Stimulated activated CD4-positive, alpha-beta T cell treated with anti-CD3 and anti-CD28 coated beads, Interleukin-4, amount 100 ng/mL, for 1 hour (primary cell): ENCODE measurements at places on chromosomes 2 and 18.

GRCh38 chr2:233486357-233486756, 80.2 kb downstream of the USP40 start:
- DNase-seq, result no peak

GRCh38 chr2:121790276-121790956, 35.0 kb downstream of the TSN start:
- DNase-seq, result no peak

DNA sequence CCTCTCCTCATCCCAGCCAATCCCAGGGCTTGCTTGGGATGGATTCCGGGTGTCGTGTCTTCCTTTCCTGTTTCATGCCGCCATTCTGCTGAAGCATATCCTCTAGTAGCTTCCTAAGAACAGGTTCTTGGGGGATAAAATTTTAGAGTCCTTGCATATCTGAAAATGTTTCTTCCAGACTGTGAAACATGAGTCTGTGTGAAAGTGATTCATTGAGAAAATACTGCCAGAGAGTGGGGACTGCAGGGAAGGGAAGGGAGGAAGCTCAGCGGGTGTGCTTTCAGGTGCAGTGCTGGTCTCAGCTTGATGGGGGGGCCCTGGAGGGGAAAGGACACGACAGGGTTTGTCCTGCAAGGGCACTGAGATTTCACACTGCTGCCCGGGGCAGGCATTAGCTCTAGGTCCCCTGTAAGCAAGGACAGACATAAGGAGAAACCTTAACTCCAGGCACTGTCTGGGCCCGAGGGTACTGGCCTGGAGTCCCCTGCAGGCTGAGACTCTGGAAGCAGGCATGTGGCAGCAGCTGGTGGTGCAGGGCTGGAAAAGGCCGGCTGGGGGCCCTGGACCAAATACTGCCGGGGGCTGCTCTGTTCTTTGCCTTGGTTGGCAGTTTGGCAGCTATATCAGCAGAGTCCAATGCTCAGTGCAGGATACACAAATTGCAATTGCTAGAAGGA, 97.6 kb upstream of the HS6ST1 start:
- no peak for DNase-seq

DNA sequence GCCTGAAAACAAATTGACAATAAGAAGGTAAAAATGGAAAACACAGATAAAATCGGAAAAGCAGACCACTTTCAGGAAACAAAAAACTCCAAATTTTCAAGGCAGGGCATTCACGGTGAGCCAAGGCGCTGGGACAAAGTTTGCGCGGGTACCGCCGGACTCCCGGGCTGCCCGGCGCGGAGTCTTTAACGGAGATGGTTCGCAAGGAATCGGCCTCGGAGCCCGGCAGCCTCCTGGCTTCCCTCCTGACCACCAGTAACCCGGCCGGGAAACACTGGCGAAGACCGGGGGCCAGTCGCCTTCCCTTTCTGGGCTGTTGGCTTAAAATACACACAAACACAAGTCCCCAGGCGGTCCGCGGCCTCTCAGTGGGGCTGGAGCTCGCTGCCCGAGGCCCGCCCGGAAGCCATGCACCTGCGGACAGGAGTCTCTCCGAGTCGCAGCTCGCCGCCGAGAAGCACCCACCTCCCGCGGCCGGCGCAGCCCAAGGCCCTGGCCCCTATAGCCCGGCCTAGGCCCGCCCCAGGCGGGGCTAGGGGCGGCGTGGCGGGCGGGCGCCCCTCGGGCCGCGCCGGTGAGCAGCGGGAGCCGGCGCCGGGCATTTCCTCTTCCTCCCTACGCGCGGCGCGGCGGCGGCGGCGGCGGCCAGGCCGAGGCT, 622 bp upstream of the KCMF1 start:
- peak; percentile 55 for DNase-seq

DNA sequence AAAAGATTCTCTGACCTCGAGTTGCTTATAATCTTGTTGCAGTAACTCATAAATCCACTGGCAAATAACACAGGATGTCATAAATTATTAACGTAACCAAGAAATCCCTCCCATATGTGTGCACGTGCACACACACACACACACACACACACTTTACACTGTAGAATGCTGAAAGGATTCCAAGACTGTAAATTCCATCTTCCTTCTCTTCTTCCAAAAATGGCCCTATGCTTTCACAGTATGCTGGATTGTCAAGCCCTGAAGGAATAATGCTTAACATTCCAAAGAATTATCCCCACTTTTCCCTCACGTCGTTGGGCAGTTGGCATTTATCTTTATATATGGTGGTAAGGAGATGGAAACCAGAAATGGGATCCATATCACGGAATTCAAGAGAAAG, 117.5 kb upstream of the CRIM1 start:
- DNase-seq, result no peak

GRCh38 chr2:221571551-221572218, 419 bp downstream of the EPHA4 start:
- DNase-seq, result peak; percentile 24

DNA sequence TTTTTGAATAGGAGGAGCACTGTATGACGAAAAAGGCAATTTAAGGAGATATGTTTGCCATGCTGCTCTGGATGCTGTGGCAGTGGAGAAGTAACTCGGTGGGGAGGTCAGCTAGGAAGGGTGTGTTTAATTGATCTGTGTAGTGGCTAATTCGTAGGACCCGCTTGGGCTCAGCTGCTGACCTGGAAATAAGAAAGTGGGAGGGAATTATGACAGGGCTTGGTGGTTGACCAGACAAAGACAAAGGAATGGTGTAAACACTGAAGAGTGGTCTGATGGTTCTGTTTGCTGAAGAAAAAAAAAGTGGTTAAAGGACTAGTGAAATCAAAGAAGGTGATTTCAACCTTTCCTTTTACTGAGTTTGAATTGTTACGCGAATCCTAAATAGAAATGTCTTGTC, 146.0 kb downstream of the MAP4K4 start:
- no peak for DNase-seq

- no peak for DNase-seq
Observed at GRCh38 chr18:3147935-3148554, 71.7 kb downstream of the MYOM1 start.

GRCh38 chr2:57890464-57890863, 156.1 kb upstream of the VRK2 start:
- no peak for DNase-seq
